ENCODE measurements at places on chromosomes 5 and 9.

GRCh38 chr9:93617273-93617672 lies 40.9 kb downstream of the PHF2 start:
- DNase-seq, result no peak

DNA sequence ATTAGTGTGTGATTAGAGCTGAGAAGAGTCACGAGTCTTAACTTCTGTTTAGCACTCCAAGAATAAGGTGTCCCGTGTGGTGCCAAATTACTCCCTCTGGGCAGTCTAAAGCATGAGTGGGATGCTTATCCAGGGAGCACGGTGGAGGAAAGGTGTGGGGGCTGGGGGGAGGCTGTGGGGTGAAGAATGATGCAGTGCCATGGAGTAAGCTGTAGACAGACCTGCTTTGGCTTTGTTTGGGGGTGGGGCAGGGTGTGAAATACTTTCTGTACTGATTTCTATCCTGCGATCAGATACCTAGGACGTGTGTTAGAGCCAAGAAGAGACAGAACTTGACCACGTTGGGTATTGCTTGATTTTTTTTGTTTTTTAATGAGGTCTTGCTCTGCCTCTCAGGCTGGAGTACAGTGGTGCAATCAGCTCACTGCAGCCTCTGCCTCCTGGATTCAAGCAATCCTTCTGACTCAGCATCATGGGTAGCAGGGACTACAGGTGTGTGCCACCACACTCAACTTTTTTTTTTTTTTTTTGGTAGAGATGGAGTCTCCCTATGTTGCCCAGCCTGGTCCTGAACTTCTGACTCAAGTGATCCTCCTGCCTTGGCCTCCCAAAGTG lies 232.8 kb downstream of the MAN2A1 start:
- DNase-seq, result no peak

DNA sequence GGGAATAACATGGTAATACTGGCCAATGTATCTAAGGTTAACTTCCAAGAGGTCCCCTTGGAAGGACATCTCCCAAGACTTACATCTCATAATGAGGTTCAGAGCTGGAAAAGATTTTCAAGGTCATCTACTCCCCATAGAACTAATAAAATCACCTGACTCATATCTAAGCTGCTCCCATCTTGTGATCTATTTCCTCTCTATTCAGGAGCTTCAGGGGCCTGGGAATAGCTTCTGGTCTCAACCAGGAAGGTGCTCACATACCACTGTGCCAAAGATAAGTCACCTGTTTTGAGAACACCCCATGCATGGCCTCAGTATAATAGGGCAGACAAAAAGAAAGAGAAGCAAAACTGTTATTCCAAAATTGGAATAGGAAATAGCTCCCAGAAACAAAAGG lies 74.2 kb downstream of the OXCT1 start:
- DNase-seq, result no peak

DNA sequence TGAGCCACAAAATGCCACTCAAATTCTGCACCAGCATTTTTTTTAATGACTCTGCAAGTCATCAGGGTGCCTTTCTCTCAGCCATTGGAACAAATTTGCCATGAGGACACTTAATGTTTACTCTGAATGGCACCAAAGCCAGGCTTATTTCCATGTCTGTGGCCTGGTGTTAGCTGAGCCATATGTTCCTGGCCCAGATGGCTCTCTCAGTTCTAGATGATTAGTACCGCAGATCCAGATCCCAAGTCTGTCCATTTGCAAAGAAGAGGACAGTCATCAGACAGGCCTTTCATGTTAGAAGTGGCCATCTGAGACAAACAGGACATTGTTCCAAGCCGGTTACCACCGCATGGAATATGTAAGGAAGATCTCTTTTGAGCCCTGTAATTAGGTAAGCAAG lies 70.3 kb downstream of the INSYN2B start:
- DNase-seq, result no peak

DNA sequence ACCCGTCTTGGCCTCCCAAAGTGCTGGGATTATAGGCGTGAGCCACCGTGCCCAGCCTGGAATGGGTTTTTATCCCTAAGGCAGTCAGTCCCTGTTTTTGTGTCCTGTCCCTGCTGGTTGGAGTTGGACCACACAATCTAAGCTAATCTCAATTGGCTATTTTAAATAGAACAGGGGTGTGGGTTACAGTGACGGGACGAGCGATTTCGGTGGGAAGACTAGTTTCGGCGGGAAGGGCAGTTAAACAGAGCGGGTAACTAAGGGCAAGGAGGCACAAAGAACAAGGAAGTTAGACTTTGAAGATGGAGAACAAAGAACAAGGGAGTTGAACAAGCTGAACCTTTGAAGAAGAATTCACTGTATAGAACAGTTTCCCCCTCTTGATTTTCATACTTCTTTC lies 1.4 kb downstream of the GTF3C5 start:
- DNase-seq, result no peak

GRCh38 chr5:141623611-141624010 lies 4.8 kb upstream of the DIAPH1 start:
- DNase-seq, result no peak

- DNase-seq, result no peak
Measured at GRCh38 chr9:97508852-97509251, 7.4 kb downstream of the TMOD1 start.

DNA sequence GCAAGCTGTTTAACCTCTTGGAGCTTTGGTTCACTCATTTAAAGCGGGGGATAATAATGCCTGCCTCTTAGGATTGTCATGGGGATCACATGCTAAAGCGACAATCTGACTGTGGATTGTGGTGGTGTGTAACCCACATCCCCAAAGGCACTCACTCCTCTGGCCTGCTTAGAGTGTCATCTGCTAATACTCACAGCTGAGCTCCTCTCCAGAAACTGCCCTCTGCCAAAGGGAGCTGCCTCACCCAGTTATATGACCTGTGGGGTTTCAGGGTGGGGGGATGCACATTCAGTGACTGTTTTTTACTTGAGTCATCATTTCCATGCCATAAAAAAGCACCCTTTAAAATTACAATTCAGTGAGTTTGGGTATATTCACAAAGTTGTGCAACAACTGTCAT lies 110.0 kb upstream of the SPOCK1 start:
- DNase-seq, result no peak

- no peak for DNase-seq
Measured at GRCh38 chr9:114214686-114215414, 59.5 kb downstream of the COL27A1 start.

- DNase-seq, result no peak
Measured at GRCh38 chr9:130111786-130112537, 58.3 kb downstream of the GPR107 start.

Measured in stimulated activated CD4-positive, alpha-beta T cell treated with anti-CD3 and anti-CD28 coated beads, Interleukin-1b, Interleukin-23, amount 100 ng/mL, for 1 hour (primary cell).